ENCODE measurements at places on chromosomes 13 and 19.

- DNase-seq = no peak
These were observed 54.0 kb downstream of the ENOX1 start for GRCh38 chr13:43732726-43733125.

GRCh38 chr19:5179256-5179655 is 161.4 kb downstream of the PTPRS start:
- DNase-seq = no peak

DNA sequence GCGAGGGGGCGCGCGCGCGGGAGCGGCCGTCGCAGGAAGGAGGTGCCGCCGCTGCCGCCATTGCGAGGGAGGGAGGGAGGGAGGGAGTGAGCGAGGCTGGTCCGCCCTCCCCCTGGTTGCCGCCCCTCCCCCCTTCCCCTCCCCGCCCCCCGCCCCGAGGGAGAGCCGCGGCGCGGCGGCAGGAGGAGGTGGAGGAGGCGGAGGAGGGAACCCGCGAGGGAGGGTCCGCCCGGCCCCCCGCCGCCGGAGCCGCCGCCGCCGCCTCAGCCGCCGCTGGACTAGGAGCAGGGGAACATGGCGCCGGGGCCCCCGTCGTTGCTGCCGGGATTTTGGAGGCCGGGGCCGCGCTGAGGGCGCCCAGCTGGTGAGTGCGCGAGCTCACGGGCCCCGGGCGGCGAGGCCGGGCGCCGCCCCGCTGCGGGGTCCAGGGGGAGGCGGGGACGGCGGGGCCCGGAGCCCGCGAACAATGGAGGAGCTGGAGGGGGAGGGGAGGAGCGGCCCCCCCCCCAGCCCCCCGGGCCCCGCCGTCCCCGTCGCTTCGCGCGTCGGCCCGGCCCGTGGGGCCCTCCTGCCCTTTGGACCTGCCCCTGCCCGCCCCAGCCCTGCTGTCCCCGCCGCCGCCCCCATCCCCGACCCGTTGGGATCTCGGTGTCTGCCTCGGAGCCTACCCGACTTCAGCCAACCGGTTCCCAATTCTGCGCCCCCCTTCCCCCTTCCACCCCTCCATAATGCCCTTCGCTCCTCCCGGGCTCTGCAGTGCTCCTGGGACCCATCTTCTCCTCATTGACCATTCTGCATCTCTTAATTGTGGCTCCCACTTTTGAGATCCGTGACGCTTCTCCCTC is at the start of gene ARHGAP35:
TSS of gene ARHGAP35 (plus strand) at position 152 of the 845 bp plus-strand sequence. CDS start 57,679 bp downstream, outside the sequence.
- no peak for DNase-seq

DNA sequence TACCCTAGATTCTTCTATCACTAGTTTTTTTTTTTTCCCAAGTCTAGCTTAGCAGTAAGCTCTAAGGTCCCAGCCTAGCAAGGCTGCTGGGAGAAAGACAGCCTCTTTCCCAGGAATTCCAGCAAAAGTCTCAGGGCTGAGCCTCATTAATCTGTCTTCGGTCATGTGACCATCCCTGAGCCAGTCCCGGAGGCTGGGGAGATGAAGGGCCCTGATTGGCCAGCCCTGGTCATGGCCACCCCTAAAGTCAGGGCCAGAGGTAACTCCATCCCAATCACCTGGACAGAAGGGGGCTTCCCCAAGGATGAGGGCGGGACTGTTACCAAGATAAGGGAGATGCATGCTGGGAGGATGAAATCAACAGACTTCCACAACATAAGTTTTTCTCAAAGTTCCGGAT is 43.3 kb downstream of the CCNE1 start:
- no peak for DNase-seq

DNA sequence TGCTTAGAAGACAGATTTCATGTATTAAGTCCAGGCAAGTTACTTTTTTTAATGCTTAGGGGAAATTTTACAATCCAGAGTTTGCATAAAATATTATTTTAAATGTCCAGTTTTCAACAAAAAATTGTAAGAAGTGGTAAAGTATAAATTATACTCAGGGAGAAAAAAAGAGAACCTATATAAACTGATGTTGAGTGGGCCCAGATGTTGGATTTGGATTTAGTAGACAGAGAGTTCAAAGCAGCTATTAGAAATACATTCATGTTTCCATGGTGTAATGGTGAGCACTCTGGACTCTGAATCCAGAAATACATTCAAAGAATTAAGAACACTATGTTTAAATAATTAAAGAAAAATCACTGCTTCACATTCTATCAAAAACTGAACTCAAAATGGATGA is 349.9 kb upstream of the ZNF507 start:
- DNase-seq = no peak

DNA sequence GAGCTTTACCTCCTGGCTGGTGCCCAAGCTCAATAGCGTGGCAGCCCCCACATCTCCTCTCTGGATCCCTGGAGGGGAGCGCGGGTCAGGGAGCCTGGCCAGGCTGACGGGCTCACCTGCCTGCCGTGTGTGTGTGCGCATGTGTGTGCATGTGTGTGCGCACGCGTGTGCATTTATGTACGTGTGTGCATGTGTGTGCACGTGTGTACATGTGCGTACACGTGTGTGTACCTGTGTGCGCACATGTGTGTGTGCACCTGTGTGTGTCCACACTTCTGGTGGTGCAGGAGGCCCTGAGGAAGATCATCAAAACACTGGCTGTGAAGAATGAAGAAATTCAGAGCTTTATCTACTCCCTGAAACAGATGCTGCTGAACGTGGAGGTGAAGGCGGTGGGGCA is 1.3 kb downstream of the FSD1 start:
- DNase-seq = no peak

DNA sequence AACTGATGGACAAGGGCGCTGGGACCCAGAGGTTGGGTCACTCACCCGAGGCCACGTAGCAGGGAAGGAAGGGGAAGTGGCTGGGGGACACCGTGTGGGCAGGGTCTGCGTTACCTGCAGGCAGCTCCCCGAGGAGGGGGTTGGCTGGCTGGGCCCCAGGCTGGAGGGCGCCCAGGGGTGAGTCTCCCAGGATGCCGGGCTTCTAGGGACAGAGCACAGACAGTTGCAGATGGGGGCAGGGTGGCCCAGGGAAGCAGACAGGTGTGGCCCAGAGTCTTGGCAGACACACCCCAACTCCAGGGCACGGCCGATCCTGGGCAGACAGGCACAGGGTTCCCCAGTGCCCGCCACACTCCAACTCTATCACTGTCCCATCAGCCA is 5.6 kb upstream of the FDX2 start:
- no peak for DNase-seq

DNA sequence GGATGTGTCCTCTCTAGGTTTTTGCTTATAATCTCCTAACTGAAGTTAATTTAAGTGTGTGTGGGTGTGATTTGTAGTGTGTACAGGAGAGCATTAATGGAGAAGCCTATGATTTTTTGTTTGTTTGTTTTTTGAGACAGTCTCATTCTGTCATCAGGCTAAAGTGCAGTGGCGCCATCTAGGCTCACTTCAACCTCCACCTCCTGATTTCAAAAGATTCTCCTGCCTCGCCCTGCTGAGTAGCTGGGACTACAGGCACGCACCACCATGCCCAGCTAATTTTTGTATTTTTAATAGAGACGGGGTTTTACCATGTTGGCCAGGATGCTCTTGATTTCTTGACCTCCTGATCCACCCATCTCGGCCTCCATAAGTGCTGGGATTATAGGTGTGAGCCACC is 20.6 kb downstream of the ZNF701 start:
- DNase-seq = no peak

DNA sequence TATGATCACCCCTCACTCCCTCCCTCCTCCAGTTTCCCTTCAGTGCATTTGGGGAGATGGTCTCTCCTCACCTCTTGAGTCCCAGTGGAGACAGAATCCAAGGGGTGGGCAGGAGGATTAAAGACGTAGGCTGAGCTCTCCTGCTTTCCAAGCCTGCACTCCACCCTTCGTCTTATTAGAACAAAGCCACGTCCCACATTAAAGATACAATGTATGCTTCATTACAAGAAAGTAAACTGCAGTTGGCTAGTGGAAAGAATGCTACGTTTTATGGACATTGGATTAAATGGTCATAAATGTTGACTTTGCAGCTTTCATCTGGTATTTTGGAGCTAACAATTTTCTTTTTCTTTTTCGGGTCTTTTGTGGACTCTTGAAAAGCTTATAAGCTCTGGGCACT is 1.5 kb upstream of the KLK11 start:
- DNase-seq = no peak

DNA sequence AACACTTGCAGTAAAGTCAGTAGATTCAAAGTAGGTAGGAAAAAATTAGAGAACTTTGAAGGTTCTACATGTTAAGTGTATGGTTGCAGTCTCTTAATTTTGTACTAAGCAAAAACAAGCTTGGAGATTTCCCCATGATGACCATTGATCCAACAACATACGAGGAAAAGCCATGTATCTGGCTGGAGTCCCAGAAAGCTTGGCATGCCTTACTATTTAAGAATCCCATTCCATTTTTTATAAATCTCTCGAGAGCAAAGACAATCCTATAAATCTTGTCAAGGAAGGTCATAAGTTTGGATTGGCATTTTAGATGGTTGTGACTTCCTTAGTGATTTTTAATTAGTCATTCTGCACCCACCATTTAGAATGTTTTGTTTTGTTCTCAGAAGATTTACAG is 495.9 kb downstream of the GPC5 start:
- no peak for DNase-seq

- no peak for DNase-seq
These were observed 22.6 kb downstream of the CARS2 start for GRCh38 chr13:110683203-110683883.

GRCh38 chr19:5210556-5210955 is 130.1 kb downstream of the PTPRS start:
- no peak for DNase-seq

DNA sequence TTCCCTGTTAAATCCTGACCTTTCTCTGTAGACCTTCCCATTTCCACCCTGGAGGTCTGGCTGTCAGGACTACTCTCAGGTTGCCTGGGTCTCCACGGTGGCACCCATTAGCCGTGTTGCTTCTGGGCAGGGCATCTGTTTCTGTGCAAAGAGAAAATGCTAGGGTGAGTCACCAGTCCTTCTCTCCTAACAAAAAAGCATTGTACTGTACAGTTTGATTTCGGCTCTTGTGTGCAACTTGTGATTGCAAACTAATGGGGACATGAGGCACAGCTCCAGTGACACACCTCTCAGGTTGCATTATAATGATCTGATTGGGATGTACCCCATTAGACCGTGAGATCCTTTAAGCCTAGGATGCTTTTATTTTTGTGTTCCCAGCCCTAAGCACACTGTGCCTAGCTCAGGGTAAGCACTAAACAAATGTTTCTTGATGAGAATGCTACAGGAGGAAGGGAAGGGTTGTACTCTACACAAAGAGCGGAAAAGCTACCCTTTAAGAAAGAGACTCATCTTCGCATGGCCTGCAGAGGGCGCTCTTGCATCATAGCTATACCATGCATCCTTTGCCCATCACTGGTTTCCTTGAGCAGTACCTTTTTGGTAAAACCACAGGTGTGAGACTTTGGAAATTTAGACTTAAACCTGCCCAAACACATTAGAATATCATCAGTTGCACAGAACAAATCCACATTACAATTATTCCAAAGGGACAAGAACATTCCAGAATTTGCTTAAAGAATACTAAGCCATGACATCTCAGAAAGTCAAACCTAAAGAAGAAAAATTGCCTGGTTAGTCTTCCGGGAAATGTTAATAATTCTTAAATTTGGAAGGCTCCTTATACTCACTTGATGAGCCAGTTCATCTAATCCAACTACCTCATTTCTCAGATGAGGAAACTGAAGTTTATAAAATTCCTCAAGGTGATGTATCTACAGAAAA is 20.3 kb upstream of the TRIM13 start:
- DNase-seq = peak; percentile 78

GRCh38 chr13:98474292-98474691 is 102.6 kb downstream of the STK24 start:
- no peak for DNase-seq

DNA sequence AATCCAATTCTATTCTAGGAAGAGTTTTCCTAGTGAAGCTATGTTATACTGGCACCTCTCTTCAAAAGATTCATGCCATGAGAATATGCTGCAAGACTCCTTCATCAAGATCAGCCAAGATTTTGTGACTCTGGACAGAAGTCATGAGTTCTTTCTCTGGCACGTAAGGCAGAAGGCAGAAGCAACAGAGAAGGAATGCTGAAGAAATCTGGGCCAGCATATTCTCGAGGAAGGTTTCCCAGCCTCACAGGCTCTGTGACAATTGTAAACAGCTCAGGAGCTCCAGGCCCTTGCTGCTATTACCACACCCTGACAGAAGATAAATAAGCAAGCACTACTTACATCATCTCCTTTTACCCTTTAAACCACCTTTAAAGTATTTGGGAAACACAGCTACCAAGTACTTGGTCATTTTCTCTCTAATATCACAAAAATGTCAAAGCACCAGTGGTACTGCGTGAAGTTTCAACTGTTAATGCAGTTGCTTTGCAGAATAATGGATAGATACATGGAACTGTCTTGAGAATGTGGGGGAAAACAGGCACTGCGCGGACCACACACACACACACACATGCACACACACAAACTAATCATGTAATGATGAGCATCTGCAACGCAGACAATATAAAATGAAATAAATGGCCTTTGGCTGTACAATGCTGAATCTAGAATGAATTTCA is 55.4 kb downstream of the INTS6 start:
- DNase-seq = no peak

DNA sequence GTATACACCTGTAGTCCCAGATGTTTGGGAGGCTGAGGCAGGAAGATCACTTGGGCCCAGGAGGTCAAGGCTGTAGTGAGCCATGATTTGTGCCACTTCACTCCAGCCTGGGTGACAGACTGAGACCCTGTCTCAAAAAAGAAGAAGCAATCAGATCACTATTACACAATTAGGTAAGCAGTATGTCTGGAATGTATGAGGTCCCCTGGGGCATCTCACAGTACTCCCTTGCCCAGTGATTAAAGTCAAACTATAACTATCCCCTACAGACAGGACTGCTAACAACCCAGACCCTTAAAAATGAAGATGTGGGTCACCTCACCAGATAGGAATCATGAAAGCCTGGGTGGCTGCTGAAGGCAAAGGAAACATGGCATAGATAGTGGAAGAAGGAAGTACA is 9.4 kb upstream of the PAN3 start:
- no peak for DNase-seq

- DNase-seq = no peak
These were observed 344.7 kb downstream of the KLF5 start for GRCh38 chr13:73403355-73404120.

DNA sequence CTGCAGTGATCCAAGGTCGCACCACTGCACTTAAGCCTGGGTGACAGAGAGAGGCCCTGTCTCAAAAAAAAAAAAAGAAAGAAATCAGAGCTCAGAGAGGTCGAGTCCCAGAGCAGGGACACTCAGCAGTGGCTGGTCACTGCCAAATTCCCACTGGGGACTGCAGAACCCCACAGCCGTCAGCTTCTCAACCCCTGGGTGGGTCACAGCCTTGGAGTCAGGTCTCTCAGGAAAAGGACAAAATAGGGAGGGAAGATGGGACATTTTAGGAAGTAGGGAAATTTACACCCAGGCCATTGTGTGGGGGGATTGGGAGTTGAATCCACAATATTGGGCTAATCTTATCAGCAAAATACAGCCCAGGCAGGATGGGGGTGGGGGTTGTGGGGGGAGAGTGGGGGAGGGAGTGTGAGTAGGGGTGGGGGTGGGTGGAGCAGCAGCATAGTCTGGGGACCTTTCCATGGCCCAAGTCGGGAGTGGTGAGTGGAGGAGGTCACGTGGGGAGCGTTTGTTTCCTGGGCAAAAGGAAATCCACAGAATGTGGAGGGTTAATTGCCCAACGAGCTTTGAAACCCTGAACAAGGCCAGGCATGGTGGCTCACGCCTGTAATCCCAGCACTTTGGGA is 5.0 kb upstream of the CCDC194 start:
- DNase-seq = no peak
